ENCODE measurements at places on chromosomes 4 and X.
A peak's percentile ranks its signal among the peaks of the same experiment; 100 is the strongest.

- DNase-seq, result peak; percentile 66
Measured at GRCh38 chr4:155667222-155667567, 547 bp downstream of the GUCY1A1 start.

DNA sequence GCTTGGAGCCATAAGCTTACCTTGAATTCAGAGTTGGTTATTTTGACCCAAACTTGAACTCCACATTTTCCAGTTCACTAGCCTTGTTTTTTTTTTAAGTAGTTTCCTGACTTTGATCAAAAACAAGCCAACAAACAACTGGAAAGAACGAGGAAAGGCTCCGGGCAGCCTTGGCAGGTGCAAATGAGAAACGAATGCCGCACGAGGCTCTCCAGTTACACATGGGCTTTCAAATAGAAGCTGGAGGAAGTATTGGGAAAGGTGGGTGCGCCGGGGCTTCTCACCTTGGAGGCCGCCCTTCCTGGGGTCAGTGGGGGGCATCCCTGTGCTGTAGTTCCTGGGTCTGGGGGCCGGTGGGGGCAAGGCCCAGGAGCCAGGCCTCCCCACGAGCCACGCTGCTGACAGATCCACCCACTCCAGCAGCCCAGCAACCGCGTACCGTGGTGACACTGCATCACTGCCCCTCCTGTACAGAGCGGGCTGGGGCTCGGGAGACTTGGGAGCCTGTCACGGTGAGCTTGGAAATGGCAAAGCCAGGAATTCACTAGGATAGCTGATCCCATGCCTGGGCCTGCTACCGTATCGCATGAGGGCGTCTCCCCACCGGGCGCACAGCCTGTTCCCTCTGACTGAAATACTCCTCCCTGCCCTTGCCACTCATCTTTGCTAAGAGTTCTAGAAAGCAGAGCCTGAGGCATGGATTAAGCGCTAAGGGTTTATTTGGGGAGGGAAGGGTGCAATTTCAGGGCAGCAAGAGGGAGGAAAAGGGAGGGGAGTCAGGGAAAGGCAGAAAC lies 50.9 kb upstream of the ADRA2C start:
- no peak for DNase-seq

DNA sequence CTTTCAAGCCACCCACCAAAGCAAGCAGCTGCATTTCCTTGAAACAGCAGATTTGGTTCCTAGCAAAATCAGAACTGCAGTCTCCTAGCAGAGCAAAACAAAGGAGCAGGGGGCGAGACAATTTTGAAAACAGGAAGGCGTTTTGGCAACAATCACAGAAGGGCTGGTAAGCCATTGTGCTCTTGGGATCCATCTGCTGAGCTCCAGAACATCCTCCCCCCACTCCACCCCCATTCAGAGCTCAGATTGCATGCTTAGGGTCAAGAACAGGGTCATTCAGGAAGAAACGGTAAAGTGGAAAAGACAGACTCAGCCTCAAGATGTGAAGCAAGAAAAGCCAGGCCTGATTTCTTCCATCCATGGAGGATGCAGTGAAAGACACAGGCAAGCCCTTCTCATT lies 7.6 kb upstream of the PCDH19 start:
- DNase-seq, result no peak

DNA sequence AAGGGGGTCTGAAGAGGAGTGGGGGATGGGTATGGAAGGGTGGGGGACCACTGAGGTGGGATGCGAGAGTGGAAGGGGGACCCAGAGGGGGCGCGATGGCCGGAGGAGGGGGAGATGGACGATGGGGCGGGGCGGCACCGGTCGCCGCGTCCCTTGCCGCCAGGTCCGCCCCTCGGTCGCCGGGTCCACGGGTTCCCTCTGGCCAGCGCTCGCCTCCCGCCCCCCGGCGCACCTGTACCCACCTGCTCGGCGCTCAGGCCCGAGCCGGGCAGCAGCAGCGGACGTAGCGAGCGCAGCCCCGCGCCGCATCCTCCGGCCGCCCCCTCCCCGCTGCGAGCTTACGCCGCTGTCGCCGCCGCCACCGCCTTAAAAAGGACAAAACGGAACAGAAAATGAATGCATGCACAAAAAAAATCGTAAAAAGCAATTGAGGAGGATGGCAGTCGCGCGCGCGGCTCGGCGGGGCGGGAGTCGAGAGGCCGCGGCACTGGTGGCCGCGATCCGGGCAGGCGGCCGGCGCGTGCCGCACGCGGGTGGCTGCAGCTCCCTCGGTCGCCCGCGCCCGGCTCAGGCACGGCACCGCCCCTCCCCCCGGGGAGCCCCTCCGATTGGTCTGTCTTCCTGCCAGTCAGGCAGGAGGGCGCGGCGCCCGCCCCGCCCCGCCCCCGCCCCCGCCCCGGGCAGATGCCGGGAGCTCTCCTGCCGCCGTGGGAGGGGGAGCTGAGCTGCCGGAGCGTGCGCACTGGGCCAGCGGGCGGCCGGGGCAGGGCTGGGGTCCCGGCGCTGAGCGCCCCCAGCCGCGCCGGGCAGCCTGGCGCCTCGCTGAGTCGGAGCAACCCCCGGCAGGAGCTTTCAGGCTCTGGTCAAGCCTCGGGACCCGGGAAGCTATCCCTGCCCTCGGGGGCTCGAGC lies at the start of gene JAKMIP1:
Gene JAKMIP1 (minus strand): TSS at position 539 of the 911 bp plus-strand sequence. CDS start 87,699 bp downstream, outside the sequence.
- peak; percentile 88 for DNase-seq

GRCh38 chrX:54785901-54786300 lies 12.2 kb downstream of the ITIH6 start:
- DNase-seq, result peak; percentile 19

Measured in body of pancreas (tissue), 4 donors.